ENCODE measurements at places on chromosomes 6 and 20.

DNA sequence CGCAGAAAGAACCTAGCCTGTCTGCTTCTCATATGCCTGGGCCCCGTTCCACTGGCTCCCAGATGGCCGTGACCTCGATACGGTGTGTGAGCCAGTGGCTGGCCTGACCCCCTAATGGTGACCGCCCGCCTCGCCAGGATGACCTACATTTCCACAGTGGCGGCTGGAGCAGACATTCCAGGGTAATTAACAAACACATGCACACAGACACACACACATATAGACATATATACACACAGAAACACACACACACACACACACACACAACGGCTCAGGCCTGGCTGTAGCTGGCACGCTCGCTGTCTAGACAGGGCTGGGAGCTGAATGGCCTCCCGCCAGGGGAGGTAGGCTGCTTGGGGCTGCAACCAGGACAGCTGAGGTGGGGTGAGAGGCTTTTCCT, 227.1 kb downstream of the ANKRD60 start:
- DNase-seq = no peak

DNA sequence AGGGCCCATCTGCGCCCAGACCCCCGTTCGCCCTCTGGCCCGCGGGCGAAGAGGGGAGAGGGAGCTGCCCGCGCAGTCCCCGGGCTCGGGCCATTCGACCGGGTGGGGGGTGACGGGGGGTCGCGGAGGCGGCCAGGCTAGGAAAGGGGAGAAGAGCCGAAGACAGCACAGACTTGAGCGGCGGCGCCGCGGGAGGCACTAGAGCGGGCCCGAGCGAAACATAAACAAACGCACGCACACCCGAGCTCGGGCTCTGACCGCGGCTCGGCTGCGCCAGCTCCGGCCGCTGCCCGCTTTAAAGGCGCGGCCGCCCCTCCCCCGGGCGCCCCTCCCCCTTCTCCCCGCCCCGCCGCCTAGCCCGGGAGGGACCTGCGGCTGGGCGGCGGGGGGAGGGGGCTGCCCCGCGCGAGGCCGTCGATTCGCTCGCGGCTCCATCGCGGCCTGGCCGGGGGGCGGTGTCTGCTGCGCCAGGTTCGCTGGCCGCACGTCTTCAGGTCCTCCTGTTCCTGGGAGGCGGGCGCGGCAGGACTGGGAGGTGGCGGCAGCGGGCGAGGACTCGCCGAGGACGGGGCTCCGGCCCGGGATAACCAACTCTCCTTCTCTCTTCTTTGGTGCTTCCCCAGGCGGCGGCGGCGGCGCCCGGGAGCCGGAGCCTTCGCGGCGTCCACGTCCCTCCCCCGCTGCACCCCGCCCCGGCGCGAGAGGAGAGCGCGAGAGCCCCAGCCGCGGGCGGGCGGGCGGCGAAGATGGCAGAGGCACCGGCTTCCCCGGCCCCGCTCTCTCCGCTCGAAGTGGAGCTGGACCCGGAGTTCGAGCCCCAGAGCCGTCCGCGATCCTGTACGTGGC, at the start of gene FOXO3:
FOXO3 (plus strand) TSS at position 455 of the 846 bp plus-strand sequence; CDS start at position 747, 292 bp downstream.
- DNase-seq = no peak

DNA sequence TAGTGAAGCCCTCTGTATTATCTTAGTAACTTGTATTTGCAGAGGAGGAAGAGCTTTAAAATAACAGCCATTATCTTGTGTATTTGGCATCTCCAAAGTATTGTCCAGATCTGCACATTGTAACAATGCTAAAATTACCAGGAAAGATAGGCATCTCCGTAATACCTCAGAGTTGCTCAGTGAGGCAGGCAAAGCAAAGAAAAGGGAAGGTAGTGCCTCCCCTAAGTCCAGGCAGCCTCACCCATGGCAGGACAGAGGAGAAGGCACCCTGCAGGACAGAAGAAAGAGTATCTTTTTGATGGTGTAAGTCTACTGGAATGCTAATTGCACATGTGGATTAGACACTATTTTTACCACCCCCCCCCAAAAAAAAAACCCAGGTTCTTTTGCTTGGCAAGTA, 13.6 kb upstream of the SSTR4 start:
- DNase-seq = no peak

- no peak for DNase-seq
Observed at GRCh38 chr20:16209357-16209756, 363.9 kb downstream of the KIF16B start.

DNA sequence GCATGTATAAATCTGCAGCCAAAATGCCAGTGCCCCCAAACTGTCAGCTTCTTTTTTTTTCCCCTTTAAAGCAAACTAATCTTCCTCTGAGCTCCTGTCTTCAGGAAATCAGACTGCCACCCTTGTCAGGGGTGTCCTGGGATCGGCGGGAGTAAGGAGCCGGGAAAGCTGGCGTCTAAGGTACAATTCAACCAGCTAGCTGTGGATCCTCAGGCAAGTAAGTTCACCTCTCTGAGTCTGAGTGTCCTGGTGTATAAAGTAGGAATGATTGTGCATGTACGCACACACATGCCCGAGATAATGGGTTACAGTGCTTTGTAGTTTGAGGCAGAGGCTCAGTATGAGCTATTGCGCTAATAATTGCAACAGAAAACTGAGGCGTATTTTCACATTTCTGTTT, 98.3 kb downstream of the ANKRD60 start:
- DNase-seq = no peak

DNA sequence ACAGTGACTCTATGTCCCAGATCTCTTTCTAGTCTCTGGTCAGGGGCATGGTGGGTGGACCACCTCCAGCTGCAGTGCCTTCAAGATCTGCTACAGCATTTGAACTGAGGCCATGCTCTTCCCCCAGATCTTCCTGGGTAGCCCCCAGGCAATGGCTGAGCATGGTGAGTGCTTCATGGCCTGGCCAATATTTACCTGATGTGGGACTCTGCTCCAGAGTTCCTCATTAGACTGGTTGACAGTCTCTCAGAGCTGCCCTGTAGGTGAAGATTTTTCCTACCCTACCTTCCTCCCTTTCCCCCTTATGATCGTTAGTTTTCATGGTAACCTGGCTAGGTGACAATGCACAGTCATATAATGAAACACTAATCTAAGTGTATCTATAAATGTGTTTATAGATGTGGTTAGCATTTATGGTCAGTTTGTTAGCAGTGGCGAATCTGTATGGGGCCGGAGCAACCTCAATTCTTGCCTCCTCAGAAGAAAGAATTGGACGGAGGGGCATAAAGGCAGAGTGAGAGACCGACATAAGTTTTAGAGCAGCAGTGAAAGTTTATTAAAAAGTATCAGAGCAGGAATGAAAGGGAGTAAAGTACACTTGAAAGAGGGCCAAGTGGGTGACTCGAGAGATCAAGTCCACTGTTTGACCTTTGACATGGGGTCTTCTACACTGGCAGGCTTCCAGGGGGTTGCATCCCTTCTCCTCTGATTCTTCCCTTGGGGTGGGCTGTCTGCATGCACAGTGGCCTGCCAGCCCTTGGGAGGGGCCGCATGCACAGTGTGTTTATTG, 256.3 kb downstream of the CD83 start:
- DNase-seq = no peak

GRCh38 chr6:2165286-2165685, 80.1 kb downstream of the GMDS start:
- DNase-seq = no peak

All from keratinocyte (primary cell).